ENCODE measurements at places on chromosomes 3 and 15. TPM values are rescaled to one million over a fixed set of nuclear protein-coding genes. Genes with fewer than 3 reads are reported as not detected.

Gene VGLL3
- total RNA-seq, result 97.3 TPM

Gene ATP13A5
- not detected for total RNA-seq

Gene SGO1
- 8.1 TPM for total RNA-seq

Gene CYP8B1
- total RNA-seq, result not detected

Gene ANKRD63
- under 0.01 TPM for total RNA-seq

Gene LSAMP
- 8.1 TPM for total RNA-seq

- peak; percentile 97 for DNase-seq
Measured at GRCh38 chr3:158471639-158472294, 99.2 kb upstream of the MLF1 start.

DNA sequence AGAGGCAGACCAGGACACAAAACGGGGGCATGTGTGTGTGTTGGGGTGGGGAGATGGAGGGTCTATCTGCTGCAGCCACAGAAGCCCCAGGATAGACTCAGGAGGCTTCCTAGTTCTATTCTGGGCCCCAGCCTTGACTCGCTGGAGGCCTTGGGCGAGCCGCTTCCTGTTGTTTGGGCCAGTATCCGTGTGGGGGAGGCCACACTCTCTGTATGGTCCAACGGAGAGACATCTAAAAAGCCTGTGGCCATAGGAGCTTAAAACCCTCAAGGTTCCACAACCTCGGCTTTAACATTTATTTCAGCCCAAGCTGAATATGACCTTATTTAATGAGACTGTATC lies 32.8 kb downstream of the POC1A start:
- no peak for DNase-seq

GRCh38 chr15:31270767-31271166 lies 55.9 kb upstream of the KLF13 start:
- no peak for DNase-seq

DNA sequence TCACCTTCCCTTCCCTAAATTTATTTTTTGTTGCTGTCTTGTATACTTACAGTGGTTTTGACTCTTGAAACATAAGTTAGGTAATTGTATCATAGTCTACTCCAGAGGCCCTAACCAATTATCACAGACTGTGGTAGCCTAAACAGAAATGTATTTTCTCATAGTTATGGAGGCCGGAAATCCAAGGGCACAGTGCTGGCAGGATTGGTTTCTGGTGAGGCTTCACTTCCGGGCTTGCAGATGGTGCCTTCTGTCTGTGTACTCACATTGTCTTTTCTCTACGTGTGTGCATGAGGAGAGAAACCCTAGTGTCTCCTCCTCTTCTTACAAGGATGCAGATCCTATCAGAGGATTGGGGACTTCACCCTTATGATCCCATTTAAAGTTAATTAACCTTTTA lies 290.2 kb upstream of the KCNMB2 start:
- no peak for DNase-seq

DNA sequence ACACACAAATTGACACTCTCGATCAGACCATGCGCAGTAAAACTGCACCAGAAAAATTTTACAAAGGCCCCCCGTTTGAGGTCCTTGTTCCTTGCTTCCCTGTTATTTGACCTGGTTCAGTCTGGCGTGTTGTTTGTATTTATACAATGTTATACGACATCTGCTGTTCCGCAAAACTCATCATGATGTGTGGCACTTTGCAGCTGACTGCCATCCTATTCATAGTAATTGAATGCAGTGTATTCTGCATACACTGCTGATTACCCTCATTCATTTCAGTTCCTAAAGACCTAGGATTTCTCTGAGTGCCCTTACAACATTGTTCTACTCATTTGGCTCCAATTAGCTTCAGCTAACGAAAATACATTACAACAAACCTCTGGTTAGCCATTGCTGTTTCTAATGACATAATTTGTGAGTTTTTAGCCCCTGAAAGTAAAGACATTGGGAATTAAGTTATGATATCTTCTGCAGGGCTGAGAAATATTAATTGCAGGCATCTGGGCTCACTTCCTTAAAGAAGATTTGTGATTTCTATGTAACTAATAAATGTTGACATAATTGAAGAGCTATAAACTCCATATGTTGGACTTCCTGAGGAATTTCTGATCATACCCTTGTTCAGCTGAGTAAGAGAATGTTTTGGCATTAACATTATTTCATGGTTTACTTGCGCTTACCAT lies 75.7 kb downstream of the C3orf38 start:
- DNase-seq, result no peak

GRCh38 chr3:27532426-27533260 lies 48.5 kb upstream of the SLC4A7 start:
- DNase-seq, result no peak

Data from IMR-90 (cell line).